H1 (cell line): ENCODE measurements at places on chromosomes 2 and 18. TPM values are rescaled to one million over a fixed set of nuclear protein-coding genes. Genes with fewer than 3 reads are reported as not detected.
A peak's percentile ranks its signal among the peaks of the same experiment; 100 is the strongest.

LYPD6 gene
- total RNA-seq: 8.8 and 8.9 TPM in 2 replicates

TMEM163 gene
- total RNA-seq: 2.8 and 2.9 TPM in 2 replicates

C1GALT1C1L gene
- total RNA-seq: not detected in 2 replicates

C2orf81 gene
- total RNA-seq: 3.3 and 3.8 TPM in 2 replicates

OSBPL6 gene
- total RNA-seq: 5.6 and 7.2 TPM in 2 replicates

CAVIN2 gene
- total RNA-seq: not detected in 2 replicates

L3MBTL4 gene
- 2.1 and 2.4 TPM in 2 replicates for total RNA-seq

TRIB2 gene
- total RNA-seq: 57.0 and 57.3 TPM in 2 replicates

DNA sequence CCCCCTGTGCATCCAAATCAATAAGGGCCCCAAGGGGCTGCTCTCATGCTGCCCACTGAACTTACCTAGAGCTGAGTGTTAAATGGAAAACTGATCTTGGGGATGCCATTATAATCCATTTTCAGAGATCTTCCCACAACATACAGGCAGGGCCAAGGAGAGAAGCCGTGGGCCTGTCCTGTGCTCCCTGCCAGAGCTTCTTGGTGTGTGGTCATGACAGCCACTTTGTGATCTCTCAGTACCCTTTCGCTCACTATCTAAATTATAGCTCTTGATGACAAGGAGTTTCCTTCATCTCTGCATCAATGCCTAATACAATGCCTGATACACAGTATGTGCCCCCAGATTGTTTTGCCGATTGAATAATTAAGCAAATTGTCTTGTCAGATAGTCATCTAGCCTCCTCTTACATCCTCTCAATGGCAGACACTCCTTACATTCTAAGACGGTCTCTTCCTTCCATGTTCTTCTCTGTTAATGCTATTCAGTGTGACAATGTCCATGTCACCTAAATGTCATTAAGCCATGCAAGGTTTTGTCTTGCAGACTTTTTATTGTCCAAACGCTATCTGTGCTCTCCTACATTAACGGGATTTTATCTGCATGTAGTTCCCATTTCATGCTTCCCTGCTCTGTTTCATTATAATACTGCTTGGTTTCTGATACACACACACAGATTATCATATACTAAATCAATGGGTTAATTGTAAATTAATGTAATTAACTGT is 5.9 kb downstream of the CSRNP3 start:
- DNase-seq: no peak

DNA sequence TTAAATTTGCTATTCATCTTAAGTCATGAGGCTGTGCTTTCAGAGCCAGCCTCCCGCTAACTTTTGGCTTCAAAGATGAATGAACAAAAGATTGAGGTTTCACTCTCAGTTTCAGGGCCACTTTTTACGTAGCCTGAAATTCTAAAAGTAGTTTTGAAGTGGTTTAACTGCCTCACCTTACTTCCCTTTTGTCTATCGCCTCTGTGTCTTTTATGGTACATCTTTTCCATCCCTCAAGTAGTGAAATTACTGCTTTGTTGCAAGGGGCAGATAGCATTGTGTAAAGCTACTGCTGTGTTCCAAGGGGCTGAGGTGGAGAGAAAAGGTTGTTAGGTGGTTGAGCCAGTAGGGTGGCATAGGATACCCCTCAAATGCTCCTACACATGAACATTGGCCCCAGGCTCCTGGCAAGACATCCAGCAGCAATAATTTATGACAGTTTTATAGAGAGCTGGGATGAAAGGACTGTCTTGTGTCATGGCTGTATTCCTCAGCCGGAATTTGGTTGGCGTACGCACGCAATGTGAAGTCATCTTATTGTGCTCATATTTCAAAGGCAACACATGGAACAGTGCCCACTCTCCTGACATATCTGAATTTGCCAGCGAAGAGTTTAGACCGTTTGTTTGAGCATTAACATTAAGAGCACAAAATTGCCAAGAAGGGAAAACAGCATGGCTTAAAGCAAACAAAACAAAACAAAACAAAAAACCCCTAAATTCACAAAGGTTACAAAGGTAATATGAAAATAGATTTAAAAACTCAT is 32.2 kb downstream of the QPCT start:
- DNase-seq: peak; percentile 7

DNA sequence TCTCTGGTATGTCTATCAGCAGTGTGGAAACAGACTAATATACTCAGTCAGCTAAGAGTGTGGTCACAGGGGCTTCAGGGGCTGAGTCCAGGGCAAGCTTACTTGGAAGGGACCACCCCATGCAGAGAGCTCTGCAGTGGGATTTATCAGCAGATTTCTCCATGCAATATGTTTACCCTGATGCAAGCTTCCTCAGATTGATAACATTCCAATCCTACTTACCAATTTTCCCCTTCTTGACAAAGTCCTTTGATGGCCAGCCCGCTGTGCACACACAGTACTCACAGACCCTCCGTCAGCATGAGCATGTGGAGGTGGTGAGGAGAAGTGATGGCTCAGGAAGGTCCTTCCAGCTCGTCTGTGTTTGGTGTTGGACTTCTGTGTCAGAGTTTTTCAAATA is 51.8 kb downstream of the SH3RF3 start:
- no peak for DNase-seq

DNA sequence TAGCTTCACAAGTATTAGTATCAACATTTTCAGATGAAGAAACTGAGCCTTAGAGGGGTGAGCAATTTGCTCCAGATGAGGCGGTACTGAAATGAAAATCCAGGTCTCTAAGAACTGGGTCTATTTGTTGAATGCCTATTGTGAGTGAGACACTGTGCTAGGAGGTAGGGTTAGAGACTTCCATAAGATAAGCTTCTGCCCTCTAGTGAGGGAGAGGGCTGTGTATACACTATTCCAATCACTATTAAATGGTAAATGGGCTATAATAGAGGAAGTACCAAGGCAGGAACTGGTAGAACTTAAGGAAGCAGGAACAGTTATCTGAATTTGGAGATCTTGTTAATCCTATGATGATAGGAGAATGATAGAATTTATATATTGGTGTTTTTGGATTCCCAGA is 23.6 kb upstream of the GLS start:
- DNase-seq: no peak

DNA sequence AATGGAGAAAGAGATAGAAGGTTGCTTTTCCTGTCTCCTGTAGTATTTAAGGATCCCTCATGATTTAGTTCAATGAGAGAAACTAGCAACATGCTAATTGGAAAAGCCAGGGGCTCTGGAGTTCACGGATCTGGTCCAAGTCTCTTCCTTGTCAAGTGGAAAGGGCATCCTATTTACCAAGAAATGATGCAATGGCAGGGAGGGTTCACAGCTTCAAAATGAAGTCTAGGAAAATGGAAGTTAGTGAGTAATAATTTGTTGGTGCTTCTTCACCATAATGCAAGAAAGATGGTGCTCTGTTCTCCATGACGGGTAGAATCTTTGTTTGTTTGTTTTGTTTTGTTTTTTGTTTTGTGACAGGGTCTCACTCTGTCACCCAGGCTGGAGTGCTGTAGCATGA is 34.6 kb upstream of the SP3 start:
- DNase-seq: no peak

DNA sequence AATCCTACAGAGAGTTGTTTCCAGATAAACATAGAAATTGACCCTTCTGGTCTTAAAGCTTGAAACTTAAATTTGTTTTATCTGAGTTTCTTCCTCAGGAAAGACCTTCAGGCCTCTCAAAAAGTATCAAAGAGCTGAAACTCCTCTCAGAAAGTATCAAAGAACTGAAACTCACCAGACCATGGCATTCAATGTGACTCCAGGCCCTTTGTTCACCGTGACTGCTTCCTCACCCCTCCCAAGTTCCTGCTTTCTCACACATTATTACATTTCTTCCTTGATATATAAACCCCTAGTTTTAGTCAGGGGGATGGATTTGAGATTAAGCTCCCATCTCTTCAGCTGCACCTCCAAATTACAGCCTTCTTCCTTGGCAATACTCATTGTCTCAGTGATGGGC is 6.0 kb downstream of the ANKMY1 start:
- no peak for DNase-seq

DNA sequence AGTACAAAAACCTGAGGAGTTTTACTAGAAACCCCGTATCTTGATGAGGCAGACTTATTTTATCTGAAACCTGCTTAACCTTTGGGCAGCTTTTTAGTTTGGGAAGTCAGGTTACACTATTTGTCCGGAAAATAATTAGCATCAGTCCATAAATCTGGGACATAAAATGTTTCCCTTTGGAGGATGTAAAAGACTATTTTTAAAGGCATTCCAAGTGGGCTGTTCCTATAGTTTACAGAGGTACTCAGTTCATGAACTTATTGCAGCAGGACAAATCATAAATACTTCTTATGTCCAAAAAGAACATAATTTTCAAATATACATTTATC is 6.3 kb downstream of the HTR2B start:
- DNase-seq: no peak

GRCh38 chr18:47944972-47945852 is 14.8 kb upstream of the SMAD2 start:
- no peak for DNase-seq

GRCh38 chr2:19185086-19185485 is 173.3 kb downstream of the OSR1 start:
- no peak for DNase-seq
